ENCODE measurements at places on chromosomes 3 and 15.

- DNase-seq: no peak
Observed at GRCh38 chr15:65115086-65115485, at the start of gene UBAP1L. Gene UBAP1L (minus strand): TSS chr15:65115200. CDS start chr15:65106215, 8,985 bp downstream.

DNA sequence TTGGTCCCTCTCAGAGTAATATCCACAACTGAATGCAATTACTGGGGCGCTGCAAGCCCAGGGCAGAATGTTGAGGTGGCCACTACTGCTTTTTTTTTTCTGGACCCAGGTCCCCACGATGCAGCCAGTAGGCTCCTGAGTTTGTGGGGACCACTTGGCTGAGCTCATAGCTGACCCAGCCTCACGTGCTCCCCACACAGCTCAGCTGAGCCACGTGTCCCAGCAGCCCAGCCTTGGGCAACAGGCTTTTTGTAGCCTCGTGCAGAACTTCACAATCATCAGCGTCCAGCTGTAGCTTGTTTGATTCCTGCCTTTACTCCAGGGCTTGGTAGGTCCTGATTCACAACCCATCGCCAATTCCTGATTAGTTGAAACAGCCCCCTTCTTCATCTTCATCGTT lies 117.3 kb downstream of the ETFA start:
- DNase-seq: no peak

DNA sequence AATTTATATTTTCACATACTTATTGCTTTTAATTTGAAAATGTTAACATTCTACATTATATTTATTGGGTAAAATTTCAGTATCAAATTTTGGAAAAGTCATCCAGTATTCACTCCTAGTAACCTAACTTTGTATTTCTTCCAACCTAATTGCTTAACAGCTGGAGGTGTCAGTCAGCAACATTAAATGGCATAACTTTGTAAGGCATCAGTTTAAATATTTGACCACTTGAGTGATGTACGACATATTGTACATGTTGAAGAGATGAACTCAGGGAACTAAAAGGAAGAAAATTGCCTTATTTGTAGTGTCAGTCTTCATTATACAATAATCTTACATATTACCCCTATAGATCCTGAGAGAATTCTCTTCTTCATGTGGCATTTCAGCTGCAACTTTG lies 326.8 kb downstream of the NAALADL2 start:
- no peak for DNase-seq

DNA sequence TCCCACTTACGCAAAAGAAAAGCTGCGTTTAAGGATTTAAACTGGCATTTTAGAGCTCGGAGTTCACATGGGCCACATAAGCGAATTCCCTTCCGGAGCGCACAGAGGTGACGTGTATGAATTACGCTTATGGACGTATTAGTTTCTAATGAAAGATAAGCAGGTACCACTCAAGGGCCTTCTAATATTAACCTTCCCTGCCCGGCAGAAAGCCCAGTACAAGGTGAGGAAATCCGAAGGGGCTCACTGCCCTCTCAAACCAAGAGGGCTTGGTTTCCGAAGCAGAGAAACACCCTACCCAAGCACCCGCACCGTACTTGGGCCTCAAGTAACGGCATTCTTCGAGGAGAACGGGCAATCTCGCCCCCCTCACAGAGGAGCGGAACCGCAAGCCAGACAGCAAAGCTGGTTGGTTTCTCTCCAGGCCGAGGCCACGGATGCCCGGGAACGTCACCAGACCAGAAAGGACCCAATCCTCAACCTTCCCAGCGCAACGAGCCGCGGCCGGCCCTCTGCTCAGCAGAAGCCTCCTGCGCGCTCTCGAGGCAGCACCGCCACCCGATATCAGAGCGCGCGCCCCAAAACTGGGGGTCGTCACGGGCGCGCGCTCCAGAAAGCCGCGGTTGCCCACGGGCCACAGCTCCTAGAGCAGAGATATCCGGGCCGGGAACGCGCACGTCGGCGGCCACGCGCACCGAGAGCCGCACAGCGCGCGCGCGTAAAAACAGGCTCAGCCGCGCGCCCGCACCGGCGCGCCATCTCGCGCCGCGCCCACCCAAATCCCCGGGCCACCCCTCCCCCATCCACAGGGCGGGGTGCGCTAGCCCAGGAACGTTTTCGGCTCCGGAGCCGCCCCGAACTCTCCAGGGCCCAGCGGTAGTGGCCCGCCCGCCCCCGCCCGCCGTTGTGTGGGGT lies 676 bp downstream of the QRICH1 start:
- peak; percentile 84 for DNase-seq

GRCh38 chr3:151896246-151897012 lies 23.0 kb downstream of the SUCNR1 start:
- peak; percentile 63 for DNase-seq

- DNase-seq: peak; percentile 82
Observed at GRCh38 chr3:171804618-171805389, 5.5 kb downstream of the PLD1 start.

GRCh38 chr3:133238015-133238414 lies 161.8 kb upstream of the BFSP2 start:
- DNase-seq: peak; percentile 9

DNA sequence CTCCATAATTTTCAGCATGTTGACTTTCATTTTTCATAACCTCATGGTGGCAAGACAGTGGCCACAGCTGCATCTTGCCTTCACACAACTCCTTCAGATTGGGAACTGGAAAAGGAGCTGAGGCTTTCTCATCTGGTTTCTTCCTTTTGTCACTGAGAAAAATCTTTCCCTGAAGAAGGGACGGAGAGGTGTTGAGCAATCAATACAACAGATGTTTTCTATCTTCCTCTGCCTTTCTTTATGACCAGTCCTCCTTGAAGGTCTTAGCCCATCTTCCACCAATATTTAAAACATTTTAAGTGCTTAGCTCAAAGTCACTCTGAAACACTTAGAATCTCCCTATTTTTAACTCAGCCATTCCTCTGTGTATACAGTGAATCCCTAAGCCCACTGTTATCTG lies 11.9 kb downstream of the ZNF660 start:
- peak; percentile 56 for DNase-seq

All from fibroblast of lung (primary cell).